NCI-H1694 (cell line): ENCODE measurements at places on chromosomes 3 and 15.

- DNase-seq: no peak
These were observed 45.5 kb downstream of the GPR149 start for GRCh38 chr3:154384479-154384878.

GRCh38 chr15:51077221-51078153 is 17.2 kb downstream of the TNFAIP8L3 start:
- DNase-seq: no peak

DNA sequence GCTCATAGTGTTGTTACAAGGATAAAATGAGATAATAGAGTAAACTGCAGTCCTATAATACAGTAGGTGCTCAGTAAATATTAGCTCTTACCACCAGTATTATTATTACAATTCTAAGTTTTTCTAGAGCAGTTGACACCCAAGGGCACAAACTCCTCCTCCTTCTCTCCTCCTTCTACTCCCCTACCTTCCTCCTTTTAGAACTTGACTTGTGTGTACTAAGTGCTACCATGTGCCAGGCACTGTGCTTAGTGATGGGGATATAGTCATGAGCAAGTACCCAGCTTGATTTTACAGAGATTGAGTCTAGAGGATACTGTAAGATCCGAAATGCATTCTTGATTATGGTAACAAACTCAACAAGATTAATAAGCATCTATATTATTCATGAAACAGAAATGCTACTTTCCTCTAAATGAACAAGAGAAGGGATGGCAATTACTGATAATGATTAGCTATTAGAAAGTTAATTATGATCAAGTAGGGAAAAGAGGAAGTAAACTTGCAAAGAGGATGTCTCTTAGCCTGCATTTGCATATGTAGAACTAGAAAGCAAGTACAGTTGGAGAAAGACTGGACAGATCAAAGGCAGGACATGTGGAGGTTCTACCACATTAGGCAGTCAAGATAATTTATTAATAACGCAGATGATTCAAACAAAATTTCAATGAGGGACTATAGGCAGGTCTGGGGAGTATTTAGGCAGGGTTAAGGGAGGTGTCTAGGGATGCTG is 72.3 kb downstream of the CLDN11 start:
- DNase-seq: no peak

DNA sequence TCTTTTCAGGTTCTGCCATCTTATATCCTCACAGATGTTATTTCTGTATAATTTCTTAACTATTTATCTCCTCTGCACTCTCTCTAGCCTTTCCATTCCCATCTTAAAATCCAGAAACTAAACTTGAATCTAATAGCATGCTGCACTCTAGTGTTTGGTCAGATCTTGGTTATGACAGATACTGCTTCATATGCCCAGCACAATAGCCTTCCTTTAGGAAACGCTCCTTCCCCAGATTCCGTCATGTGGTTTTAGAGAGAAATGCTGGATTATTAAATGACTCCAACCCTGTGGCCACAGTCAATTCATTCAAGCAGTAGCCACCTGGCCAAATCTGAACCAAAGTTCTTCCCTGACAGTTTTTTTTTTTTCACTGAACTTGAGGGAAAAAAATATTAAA is 19.4 kb downstream of the RASGRP1 start:
- DNase-seq: no peak

- no peak for DNase-seq
These were observed 114.1 kb downstream of the DCLK3 start for GRCh38 chr3:36650271-36650671.

DNA sequence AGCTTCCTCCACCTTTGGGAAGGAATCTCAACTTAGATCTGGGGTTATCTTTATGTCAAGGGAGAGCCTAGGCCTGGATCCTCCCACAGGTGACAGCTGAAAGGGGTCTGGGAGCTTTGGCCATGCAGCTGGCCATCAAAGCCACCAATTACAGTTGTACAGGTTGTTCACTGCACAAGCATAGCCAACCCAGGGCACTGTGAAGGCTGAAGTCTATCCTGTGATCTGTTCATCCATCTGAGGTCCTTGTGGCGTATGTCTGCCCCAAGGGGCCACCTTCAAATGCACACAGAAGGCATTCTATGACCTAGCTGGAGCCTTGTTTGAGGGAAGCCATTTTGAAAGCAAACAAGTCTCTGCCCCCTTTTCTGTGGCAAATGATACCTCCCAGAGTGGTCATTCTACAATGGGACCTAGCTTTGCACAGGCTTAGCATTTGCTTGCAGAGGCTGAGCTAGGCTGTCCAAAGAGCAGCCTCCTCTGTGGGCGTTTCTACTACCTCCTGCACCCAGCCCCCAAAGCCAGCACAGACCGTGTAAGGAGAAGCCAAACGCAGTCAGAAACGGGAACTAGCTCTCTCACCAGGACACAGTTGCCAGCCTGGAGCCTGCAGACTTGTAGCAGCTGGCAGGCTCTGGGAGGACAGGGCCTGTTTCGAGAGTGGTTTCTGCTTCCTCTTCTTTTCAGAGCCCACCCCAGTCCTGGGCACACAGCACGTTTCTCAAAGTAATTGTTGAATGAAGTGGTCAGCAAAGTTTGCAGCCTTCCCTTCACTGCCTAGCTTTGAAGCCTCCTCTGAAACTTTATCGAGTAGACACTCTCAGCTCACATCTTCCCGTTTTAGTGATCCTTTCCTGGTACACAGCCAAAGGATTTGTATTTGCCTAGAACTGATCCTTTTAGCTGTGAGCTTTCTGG is 157.3 kb upstream of the SMAD3 start:
- DNase-seq: peak; percentile 11

DNA sequence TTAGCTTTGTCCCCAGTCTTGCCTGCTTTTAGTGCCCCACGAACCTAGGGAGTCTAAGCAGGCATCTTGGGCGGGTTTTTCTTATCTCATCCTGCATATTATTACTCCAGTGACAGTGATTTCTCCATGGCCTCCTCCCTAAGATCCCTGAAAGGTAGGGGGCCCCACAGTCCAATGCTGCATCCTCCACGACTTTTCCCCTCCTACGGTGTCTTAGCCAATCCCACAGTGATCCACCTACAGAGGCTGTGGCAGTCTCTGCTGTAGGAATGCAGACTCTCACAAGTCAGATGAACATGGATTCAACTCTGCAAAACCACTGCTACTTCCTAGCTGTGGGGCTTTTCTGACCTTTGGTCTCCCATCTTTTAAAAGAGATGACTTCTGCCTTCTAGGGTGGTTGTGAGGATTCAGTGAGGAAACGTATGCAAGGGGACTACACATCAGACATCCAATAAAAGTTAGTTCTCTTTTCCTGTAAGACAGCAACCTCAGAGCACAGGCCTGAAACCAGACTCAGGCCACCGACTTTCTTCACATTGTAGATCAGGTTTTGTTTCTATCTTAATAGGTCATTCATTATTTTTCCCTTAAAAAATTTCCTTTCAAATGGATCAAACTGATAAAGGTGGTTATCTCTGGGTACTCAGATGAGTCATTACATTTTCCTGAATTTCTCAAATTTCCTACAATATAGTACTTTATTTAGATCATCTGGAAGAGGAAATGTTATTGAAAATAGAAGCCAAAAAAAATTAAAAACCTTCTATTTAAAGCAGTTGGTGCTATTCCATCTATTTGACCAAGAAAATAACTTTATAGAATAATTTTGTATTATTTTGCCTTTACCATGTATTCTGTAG is 23.2 kb downstream of the ILDR1 start:
- DNase-seq: no peak

DNA sequence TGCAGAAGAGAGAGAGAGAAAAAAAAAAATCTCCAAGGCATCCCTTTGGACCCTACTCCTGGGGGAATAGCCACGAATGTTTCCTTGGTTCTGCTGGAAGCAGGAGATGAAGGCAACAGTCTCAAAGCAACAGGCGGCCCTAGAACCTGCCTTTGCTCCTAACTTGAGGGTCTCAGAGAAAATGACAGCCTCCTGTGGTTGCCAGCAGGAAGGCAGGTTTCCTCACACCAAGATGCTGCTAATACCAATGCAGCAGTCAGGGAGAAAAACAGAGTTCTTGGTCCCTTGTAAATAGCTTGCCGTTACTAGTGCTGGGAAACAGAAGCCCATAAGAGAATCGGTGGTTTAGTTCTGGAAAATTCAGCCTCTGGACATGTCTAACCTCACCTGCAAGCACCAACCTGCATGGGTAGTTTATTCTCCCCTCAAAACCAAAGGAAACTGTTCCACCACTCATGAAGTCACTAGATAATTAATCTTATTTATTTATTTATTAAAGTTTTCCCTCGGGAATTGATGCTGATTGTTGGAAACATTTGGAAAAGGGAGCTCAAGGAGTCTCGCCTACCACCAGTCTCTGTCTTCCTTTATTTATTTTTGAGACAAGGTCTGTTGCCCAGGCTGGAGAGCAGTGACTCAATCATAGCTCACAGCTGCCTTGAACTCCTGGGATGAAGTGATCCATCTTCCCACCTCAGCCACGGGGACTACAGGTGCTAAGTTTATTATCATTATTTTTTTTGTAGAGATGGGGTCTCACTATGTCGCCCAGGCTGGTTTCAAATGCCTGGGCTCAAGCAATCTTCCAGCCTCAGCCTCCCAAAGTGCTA is 883 bp upstream of the FRMD4B start:
- DNase-seq: no peak

DNA sequence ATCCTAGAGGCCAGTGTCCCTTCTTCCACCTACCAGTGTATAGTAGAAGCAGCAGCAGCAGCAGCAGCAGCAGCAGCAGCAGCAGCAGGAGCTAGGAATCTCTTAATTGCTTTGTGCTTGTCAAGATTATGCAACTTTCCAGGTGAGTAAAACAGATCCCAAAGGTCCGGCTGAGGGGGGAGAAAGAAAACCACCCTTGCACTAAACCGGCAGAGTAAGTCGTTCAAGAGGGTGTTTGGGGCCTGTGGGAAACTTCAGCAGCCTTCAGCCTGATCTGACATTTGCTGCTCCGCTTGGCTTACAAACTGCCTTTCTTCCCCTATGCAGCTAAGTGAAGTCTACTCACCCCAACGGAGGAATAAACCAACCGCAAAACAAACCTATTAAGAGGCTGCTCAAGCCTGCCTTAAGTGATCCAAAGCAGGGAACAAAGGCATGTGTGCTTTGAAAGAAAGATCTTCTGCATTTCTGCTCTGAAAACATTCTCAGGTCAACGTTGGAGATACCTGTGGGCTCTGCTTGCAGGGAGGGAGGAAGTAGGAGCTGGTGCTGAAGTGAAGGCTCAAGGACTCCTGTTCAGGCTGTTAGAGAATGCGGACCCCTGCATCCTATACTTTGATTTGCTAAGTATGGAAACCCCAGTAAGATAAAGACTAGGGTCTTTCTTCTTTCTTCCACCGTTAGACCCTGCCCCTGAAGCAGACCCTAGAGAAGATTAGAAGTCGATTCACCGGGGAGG is 35.7 kb upstream of the DLG1 start:
- DNase-seq: no peak

DNA sequence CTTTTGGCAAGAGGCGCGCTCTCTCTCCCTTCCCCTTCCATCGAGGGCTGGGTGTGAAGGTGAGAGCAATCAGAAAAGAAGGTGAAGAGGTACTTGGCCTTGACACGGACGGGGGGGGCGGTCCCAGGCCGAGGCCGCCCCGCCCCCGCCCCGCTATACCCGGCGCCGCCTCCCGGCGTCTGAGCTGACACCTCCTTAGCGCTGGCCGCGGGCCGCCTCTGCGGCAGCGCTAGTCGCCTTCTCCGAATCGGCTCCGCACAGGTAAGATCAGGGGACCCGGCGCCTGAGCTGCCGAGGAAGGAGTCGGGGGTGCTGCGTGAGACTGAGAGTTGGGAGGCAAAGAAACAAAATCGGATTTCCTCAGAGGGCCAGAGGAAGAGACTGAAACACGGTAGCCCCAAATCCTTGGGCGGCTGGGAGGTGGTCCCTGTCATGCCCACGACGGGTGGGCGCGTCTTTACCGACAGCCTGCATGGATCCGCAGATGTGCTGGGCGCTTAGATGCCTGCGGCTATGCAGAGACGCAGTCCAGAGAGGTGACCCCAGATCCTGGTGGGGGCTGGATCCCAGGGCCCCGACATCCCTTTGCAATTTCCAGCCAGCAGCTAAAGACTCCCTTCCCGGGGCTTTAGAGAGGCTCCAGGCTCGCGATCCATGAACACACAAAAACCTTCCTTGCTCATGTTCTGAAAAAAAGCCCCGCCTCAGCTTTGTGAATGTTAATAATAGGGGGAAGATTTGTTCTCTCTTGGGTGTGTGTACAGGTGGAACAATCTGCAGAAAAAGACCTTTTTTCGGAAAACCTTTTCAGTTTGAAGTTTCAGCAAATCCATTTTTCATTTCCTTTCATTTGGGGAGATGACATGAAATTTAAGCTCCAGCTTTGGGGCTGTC is at the start of gene ENTPD3:
Gene ENTPD3, plus strand, starts transcription at position 184 of the 894 bp plus-strand sequence. CDS start 874 bp downstream, outside the sequence.
- no peak for DNase-seq

- no peak for DNase-seq
These were observed 672.1 kb downstream of the OTOL1 start for GRCh38 chr3:162168715-162169114.

DNA sequence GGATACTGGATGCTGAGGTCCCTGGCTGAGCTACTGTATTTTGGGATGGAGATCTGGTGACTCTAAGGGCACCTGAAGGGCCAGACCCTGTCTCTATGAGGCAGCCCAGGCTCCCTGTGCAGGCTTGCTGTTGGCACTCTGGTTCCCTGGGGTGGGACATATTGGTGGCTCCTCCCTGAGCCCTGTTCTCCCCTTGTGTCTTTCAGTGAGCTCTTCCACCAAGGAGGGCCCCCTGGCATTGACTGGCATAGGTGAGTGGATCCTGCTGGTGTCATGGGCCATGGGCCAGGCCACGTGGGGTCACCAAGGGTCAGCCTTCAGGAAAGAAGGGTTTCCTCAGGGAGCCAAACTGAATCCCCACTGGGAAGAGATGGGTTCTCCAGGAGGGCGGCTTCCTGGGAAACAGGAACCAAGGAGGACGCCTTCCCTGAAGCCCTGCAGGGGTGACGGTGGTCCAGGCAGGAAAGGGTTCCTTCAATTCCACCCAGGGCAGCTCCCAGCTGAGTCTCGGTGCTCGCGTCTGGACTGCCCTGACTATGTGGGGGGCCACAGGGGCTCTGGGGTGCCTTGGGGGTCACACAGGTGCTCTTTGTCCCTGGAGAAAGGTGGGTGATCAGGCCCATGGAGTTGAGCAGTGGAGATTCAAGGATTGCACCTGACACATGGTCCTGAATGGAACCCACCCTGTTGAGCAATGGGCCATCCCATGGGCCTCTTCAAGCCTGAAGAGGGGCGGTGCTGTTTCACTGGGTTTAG is 220.4 kb downstream of the SNRPN start:
- no peak for DNase-seq

DNA sequence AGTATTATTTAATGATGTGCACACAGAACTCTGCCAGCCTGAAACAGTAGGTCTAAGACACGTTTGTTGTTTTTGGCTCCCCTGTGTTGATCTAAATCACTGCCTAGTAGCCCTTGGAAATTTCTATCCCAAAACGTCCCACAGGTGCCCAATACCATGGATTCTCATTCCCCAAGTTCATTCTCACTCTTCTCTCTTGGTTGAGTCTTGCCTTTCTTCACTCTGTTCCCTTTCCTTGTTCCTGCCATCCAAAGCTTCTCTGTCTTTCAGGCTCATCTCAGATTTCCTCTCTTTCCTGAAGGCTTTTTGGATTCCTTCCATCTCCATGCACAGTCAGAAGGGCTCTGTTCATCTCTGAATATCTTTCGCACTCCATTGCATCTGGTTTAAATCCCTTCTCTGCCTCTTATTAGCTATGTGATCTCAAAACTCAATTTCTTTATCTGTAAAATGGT is 54.2 kb downstream of the PPARG start:
- DNase-seq: no peak
